Activated T-cell treated with anti-CD3 and anti-CD28 coated beads for 4 hours (primary cell): ENCODE measurements at places on chromosomes 16 and 17.

GRCh38 chr16:24729951-24730815 is 732 bp downstream of the TNRC6A start:
- DNase-seq: peak; percentile 23

DNA sequence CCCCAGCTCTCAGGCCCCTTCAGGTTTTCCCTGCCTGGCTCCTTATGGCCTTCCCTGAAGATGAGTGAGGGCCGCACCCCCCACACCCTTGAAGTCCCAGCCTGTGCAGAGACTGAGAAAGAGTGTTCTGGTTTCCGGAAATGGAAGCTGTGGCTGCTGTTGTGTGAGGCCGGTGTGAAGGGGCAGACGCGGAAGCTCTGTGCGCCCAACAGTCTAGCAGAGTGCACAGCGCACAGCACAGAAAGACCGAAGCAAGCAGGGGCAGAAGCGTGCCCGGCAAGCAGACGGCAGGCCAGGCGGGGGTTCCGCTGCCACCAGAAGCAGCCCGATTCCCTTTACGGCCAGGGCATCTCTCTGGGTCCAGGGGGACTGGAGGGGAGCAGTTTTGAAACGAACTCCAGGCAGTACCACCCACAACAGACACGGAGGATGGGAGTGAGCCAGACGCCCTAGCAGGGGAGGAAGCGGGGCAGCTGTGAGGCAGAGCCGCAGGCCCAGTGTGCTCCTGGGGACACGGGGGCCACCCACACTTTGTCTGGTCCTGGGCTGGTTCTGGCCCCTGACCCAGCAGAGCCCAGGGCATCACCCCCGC is 16.7 kb downstream of the TPSG1 start:
- DNase-seq: no peak

GRCh38 chr16:67833030-67833414 is 9.1 kb upstream of the THAP11 start:
- DNase-seq: no peak

- DNase-seq: no peak
These were observed 31.8 kb upstream of the PSMD7 start for GRCh38 chr16:74264811-74265210.

DNA sequence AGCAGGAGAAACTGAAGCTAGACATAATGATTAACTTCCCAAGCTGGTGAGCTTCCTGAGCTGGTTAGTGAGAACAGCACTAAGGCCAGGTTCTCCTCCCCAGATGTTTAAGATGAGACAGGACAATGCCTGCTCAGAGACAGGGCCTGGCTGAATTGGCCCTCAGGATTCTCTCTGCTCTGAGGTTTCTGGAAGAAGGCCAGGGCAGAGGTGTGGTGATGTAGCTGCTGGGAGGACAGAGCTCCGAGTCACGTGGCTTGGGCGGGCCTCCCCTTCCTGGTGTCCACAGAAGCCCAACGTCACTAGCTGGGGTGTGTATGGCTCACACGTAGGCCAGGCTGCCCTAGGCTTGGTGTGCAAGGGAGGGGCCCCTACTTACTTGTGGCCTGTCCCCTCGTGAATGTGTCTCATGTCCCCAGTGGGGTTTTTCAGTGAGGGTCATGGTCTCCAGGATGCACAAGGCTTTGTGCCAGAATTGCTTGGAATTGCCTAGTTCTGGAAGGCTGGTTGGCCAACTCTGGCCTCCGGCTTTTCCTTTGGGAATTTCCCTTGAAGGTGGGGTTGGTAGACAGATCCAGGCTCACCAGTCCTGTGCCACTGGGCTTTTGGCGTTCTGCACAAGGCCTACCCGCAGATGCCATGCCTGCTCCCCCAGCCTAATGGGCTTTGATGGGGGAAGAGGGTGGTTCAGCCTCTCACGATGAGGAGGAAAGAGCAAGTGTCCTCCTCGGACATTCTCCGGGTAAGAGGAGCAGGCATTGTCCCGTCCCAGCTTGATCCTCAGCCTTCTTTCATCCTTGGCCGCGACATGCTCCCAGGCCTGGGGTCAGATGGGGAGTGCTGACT is 3.4 kb downstream of the NOD2 start:
- no peak for DNase-seq
